Stimulated activated CD4-positive, alpha-beta T cell treated with anti-CD3 and anti-CD28 coated beads, TNF-alpha, amount 100 ng/mL, for 24 hours (primary cell): ENCODE measurements at places on chromosomes 7 and 10.

- DNase-seq: no peak
These were observed 6.0 kb downstream of the RBP3 start for GRCh38 chr10:47354165-47354564.

- DNase-seq: no peak
These were observed 197.2 kb downstream of the GALNT17 start for GRCh38 chr7:71329030-71329660.

DNA sequence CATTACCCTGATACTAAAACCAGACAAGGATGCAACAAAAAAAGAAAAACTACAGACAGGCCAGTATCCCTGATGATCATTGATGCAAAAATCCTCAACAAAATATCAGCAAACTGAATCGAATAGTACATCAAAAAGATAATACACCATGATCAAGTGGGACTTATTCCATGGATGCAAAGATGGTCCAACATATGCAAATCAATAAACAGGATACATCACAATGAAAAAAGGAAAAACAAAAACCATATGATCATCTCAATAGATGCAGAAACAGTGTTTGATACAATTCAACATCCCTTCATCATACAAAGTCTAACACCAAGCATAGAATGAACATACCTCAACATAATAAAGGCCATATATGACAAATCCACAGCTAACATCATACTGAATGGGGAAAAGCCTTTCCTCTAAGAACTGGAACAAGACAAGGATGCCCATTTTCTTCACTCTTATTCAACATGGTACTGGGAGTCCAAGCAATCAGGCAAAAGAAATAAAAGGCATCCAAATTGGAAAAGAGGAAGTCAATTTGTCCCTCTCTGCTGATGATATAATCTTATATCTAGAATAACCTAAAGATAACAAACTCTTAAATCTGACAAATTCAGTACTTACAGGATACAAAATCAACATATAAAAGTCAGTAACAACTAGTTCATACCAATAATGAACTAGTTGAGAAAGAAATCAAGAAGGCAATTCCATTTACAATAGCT is 48.8 kb upstream of the ASAH2 start:
- DNase-seq: no peak

- DNase-seq: no peak
These were observed 652 bp upstream of the PODXL start for GRCh38 chr7:131556909-131557651.

GRCh38 chr10:21944727-21945386 is 58.7 kb downstream of the DNAJC1 start:
- DNase-seq: no peak

DNA sequence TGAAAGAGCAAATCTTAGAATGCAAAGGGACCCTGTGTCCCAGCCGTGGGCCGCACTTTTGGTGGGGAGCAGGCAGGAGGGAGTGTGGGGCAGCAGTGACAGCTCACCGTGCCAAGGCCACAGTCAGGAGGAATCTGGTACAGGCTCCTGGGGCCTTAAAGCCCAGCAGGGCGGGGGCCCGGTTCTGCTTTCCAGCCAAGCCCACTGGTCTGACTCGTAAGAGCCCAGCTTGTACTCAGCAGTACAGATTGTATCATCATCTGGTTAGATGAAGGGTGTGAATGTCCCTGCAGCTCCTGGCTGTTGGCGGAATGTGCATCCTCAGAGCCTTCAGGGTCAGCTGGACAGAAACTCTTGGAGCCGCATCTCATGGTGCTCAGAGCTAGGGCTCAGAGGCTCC is 30.5 kb upstream of the TRIM8 start:
- no peak for DNase-seq

GRCh38 chr10:85679061-85679460 is 687.5 kb downstream of the GRID1 start:
- DNase-seq: no peak

- no peak for DNase-seq
These were observed 91.4 kb downstream of the CDK13 start for GRCh38 chr7:40041456-40041855.

- no peak for DNase-seq
These were observed 64.7 kb downstream of the ADCY1 start for GRCh38 chr7:45638916-45639315.

GRCh38 chr10:77626266-77626935 is 11.2 kb downstream of the KCNMA1 start:
- no peak for DNase-seq

DNA sequence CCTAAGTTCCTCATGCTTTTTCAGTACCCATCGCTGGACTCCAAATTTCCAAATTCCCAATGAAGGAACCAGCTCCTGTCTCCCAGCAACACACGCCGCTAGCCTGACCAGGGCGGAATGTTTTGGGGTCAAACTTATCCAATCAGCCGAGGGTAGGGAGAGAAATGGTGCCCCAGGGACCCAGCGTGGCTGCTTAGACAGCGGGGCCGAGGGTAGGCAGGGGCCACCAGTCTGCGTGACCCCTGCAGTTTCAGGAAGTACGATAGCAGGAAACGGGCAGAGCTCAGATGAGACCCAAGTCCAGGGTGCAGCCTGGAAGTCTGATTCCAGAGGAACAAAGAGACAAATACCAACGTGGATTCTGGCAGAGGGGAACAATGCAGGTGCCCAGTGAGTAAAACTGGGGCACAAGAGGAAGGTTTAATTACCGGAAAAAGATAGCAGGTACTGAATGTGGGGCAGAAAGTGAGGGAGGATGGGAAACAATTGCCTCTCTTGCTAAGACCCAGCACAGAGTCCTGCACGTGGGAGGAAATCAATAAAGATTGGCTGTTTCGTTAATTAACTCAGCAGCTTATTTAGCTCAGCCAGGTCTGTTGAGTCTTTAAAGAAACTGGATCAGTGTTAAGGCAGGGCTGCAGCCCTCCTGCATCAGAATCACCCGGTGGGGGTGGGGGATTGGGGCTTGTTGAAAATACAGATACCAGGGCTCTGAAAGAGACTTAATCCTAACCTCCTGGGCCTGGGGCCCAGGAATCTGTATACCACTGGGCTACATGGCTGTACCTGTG is 50.4 kb upstream of the NFE2L3 start:
- DNase-seq: no peak

DNA sequence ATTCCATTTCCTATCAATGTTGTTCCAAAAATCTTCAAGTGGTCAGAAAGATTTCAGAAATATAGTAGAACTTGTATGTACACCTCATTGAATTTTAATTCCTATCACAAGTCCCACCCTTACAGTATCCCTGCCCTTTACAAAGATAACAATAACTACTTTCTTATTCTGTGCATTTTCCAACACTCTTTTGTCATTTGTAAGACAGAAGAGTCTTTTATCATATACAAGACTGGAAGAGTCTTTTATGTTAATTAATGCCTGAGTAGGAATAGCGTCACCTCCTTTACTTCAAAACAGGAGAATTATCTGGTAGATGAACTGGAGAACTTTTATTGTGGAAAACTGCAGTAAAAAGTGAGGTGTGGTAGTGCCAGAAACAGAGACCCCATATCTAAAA is 193.9 kb upstream of the SEMA3C start:
- no peak for DNase-seq

DNA sequence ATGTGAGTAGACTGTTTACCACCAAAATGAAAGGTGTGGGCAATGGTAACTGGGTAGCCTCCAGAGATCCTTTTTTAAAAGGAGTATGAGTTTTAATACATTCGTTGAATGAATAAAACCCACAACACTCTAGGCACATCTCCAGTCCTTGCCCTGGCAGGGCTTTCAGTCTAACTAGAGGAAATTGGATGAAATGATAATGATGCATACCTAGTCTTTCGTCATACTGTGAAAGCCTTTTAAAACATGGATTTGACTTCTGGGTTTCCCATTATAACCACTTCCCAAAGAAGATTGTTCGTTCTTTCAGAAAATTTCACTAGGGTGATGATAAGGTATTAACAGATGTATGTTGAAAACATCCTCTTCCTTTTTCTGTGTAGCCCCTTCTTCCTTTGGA is 110.8 kb downstream of the REEP3 start:
- DNase-seq: no peak

DNA sequence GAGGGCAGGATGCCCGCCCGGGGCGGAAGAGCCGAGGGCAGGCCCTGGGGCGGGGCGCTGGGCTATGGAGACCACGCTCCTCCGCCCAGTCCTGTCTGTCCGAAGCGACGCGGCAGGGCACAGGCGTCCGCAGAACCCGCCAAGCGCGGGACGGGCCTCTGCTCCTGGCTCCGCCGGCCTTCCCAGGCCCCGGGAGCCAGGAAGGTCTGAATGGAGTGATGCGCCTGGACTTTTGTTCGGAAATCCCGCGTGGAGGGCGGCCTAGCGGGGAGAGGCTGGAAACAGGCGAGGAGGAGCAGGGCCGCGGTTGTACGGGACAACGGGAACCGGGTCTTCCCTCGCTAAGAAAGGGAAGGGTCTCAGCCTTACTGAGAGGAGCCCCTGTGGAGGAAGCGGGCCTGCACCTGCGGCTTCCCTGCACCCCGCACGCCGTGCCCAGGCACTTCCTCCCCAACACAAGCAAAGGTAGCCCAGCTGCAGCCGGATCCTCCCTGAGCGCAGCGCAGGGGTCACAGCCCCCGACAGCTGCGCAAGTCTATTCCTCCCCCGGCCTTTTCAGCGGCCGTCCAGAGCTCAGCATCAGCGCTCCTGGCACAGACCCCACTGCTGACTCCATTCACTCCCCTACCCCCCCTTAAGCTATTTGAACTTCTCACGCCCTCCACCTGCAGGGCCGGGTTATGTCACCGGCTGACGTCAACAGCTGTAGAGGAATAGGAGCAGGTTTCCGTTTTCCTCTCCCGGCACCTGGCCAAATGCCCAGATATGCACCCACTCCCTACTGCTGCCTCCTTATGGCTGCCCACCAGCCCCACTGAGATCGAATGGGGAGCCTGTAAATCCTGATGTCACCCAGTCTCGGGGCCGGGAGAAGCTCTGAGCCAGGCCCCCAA is 143.2 kb upstream of the RET start:
- DNase-seq: no peak
